Activated naive CD4-positive, alpha-beta T cell treated with Interleukin-2 at 50 U/mL for 16 hours (primary cell): ENCODE measurements at places on chromosomes 1 and 21.

- no peak for DNase-seq
Observed at GRCh38 chr1:39446986-39447567, 44.4 kb upstream of the BMP8A start.

DNA sequence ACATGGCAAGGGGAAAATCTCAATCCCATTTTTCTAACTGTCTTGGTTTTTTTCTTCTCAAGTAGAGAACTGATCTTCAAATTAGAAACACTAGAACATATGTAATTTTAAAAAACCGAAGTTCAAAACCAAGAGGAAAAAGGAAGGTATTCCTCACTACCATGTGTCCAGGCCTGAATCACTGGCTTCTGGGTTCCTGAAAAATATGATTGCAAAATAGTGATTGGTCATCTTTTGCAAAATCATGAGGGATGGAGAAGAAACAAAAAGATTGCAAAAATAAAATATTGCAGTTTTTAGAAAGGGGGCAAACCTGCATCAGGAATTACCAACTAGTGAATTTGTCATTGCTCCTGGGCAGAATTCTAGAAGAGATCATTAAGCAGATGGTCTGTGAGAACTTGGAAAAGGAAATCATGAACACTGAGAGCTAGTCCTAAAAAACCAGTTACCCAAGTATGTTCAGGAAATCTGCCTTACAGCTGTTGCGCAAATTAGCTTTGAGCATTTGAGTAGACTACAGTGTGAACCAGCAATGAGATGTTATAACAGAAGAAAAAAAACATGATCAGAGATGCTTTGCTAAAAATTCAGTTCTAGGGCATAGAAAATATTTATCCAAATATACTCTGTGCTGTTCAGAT is 49.4 kb downstream of the SPATA46 start:
- no peak for DNase-seq

- DNase-seq = no peak
Observed at GRCh38 chr1:58895559-58896145, 111.8 kb upstream of the JUN start.

DNA sequence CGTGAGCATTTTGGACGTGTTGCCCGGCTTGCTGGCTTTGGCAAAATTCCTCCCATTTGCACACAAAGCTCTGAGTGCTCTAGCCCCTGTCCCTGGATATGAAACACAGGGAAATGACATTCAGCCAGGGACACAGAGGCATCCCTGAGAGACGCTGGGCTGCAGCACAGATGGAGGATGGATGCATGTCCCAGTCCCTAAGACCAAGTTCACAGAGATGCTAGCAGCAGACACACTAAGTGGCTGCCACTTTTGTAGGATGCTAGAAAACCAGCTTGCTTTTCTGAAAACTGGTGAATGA is 12.5 kb downstream of the ACTRT2 start:
- no peak for DNase-seq

DNA sequence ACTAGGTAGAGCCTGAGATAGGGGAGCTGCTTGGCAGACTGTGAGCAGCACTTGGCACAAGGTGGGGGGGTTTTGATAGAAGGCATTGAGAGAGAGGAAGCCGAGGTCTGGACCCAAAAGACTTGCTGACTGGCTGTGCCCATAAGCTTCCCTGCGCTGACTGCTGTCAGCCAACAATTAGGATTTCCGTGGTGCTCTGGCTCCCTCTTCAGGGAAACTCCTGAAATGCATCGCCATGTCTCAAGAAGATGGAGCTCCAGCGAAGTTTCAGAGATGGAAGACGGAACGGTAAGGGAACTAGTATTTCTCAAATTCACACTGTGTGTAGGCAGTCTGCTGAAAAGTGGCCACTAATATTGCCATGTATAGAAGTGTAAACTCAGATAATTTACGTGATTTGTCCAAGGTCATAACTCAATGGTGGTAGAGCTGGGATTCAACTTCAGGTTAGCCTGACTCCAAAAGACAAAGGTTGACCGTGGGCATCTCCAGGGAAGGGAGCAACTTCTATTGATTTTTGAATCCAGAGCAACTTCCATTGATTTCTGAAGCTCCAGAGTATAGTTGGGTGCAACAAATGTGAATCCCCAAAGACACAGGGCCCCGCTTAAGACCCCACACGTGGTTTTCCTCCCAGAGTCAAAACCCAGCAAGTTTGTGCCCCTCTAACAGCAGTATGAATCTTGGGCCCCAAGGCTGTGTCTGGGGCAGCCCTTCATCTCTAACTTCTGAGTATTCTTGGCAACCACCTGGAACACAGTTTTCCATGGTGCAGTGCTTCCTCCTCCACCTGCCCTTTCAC is 44.5 kb upstream of the CRNN start:
- DNase-seq = peak; percentile 83

GRCh38 chr21:16058896-16059295 is 329.1 kb downstream of the USP25 start:
- no peak for DNase-seq

DNA sequence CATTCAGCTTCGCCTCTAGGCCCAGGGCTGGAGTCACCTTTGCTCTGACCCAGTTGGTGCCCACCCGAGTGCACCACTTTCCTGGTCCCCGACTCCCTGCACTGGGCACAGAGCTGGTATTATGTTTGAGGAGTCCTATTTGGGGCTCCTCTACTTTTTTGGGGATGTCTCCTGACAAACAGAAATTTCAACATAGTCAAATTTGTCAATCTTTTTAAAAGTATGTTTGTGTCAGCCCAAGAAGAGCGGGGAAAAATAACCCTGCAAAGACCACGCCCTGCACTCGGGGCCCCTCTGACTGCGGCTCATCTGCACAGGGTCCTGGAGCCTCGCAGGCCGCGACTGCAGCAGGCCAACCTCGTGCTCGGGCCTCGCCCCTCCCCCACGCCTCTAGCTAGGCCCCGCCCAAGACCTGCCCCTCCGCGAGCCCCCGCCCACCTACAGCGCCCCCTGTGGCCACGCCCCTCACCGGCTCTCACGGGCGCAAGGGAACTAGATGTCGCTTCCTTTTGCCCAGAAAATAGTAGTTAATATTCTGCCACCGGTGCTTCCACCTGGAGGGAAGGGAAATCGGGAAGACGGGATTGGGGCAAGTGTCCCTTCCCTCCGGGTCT is 11.4 kb downstream of the FAM229A start:
- peak; percentile 77 for DNase-seq

DNA sequence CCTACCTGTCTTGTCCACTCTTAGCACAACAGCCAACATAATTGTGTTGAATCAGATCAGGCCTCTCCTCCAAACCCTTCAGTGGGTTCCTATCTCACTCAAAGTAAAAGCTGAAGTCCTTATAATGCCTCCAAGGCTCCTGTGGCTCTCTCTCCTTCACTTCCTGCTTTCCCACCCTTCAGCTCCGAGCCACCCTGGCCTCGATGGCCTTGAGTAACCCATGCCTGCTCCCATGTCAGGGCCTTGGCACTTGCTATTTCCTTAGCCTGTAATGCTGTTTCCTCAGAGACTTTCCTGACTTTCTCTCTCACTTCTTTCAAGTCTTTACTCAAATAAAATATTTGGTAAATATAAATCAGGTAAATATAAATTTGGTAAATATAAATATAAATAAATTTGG is 8.1 kb upstream of the PLEKHM2 start:
- DNase-seq = no peak

DNA sequence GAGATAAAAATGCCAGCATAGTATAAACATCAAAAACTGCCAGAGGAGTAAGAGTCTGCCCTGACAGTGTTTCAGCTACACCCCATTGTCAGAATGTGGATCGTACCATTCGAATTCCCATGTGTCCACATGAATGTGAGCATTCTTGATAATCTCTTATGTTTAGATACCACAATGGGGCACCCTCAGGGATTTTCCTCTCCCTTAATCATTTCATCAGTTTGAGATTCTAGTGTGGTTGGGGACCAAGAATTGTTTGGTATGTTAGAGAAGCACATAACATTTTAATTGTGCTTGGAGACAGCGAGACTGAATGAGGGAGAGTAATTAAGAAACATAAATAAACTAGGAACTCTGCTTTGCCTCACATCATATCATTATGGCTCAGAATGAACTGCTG is 120.2 kb downstream of the ZC3H11B start:
- DNase-seq = no peak

GRCh38 chr1:54975356-54976108 is 4.9 kb upstream of the TMEM61 start:
- no peak for DNase-seq

DNA sequence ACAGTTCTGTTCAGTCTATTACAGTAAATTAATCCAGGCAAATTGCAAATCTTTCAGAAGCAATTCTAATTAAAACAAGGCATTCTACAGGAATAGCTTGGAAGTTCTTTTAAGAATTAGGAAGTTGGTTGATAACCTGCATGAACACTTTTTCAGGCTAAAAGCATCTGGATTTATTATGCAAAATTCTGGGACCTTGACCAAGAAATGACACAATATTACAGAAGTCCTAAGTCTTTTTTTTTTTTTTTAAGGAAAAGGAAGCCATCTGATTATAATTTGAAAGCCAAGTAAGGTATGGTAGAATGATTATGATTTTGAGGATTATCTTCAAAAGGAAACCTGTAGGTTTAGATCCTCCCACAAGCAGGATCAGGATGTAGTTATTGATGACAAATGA is 74.7 kb upstream of the KCNK2 start:
- DNase-seq = no peak

DNA sequence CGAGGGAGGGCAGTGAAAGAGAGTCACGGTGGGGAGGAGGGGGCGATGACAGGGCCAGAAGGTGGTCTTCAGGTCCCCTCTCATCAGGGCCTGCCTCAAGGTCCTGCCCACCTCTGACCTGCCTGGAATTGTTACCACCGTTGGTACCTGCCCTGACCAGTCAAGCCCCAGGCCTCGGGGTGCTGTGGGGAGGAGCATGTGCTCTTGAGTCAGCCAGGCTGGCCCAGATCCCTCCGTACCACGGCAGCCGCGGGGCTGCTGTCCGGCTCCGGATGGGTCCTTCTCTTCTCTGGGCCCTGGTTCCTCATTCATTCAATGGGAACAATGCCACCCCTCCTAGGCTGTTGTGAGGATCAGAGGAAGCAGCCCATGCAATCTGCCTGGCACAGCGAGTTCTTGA is 22.0 kb downstream of the SERINC2 start:
- no peak for DNase-seq

DNA sequence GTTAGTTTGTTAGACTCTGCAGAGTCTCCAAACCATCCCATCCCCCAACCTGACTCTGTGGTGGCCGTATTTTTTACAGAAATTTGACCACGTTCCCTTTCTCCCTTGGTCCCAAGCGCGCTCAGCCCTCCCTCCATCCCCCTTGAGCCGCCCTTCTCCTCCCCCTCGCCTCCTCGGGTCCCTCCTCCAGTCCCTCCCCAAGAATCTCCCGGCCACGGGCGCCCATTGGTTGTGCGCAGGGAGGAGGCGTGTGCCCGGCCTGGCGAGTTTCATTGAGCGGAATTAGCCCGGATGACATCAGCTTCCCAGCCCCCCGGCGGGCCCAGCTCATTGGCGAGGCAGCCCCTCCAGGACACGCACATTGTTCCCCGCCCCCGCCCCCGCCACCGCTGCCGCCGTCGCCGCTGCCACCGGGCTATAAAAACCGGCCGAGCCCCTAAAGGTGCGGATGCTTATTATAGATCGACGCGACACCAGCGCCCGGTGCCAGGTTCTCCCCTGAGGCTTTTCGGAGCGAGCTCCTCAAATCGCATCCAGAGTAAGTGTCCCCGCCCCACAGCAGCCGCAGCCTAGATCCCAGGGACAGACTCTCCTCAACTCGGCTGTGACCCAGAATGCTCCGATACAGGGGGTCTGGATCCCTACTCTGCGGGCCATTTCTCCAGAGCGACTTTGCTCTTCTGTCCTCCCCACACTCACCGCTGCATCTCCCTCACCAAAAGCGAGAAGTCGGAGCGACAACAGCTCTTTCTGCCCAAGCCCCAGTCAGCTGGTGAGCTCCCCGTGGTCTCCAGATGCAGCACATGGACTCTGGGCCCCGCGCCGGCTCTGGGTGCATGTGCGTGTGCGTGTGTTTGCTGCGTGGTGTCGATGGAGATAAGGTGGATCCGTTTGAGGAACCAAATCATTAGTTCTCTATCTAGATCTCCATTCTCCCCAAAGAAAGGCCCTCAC is at the start of gene OLIG2:
TSS of gene OLIG2 (plus strand) at position 447 of the 954 bp plus-strand sequence. CDS start 928 bp downstream, outside the sequence.
- no peak for DNase-seq

DNA sequence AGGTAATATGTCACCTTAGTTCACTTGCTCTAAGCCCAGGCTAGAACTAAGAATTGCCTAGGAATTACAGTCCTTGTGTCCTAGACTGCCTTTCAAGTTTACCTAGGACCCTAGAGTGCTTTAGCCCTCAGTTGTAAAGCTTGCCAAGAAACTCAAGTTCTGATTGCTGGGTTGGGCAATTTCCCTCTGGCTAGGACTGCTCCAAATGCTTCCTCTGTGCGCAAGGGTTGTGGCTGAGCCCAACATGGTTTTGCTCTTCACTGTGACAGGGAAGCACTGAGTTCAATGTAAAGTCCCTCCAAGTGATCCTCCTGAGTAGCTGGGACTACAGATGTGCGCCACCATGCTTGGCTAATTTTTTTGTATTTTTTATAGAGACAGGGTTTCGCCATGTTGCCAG is 102.3 kb upstream of the NEK7 start:
- no peak for DNase-seq

DNA sequence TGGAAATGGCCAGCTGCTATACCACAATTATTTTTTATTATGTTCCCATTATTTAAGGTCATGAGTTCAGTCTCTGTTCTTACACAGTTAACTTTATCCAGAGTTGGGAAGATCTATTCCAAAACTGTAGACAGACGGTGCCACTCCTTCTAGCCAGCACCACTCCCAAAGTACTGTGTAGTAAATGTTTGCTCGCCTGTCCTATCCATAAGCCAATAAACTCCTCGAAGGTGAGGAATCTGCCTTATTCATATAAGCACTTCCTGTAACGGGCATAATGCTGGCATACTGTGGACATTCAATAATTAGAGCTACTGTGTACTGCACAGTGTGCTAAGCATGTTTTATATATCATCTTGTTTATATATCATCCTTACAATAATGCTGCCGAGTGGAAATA is 26.1 kb upstream of the STMN1 start:
- no peak for DNase-seq

DNA sequence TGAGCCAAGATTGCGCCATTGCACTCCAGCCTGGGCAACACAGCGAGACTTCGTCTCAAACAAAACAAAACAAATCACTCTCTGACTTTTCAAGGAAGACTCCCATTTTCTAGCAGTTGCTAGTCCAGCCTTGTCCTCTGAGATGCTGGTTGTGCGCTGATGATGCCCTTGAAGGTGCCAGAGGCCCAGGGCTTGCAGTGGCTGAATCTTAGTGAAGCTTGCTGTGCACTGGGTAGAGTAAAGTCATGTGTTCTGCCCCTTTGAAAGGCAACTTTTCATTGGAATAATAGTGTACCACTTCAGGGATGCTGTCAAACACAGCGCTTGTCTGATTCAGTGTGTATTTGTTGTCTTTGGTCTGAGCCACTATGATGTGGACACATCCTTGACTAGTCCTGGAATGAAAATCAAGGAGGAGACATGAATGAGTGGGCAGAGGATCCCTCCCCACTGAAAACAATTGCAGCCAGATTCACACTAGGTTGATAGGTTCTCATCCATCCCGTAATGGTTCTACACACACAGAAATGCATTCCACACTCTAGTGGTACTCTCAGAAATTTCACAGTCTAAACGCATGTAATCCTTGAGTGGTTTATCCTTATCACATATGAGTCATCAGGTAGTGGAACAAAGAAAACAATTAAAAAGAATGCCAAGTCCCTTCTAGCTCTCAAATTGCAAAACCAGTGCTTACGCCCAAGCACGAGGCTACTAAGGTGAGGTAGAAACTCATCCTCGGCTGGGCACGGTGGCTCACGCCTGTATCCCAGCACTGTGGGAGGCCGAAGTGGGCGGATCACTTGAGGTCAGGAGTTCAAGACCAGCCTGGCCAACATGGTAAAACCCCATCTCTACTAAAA is 17.8 kb upstream of the TDRD10 start:
- no peak for DNase-seq

GRCh38 chr1:209884665-209885117 is 53.3 kb upstream of the SYT14 start:
- DNase-seq = peak; percentile 65

GRCh38 chr1:44422161-44422560 is 17.1 kb downstream of the RNF220 start:
- no peak for DNase-seq
